T-cell (primary cell): ENCODE measurements at places on chromosomes 7 and 10. TPM values are rescaled to one million over a fixed set of nuclear protein-coding genes. Genes with fewer than 3 reads are reported as not detected.

- DNase-seq: no peak
Measured at GRCh38 chr7:95503271-95504131, 17.8 kb downstream of the ASB4 start.

Gene C10orf53
- total RNA-seq: not detected

DNA sequence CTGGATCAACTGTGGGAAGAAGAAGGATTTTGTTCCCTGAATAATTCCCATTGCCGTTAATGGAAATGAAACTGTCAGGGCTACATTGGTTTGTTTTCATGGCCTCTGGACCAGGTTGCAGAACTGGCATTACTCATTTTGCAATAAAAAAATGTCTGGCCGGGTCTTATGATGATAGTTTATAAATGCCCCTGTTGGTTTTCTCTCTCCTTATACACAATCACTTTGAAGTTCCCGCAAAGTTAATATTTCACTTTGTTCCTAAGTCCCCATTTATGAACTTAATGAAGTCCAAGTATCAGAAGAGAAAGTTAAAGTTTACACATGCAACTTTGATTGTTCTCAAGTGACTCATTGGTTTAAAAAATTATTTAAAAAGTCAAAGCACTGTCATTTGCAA is 150.7 kb upstream of the PRR15 start:
- no peak for DNase-seq

Gene PRRT4
- total RNA-seq: 0.15 TPM

Gene CADPS2
- 0.15 TPM for total RNA-seq

Gene CDK5
- 6.5 TPM for total RNA-seq

- DNase-seq: no peak
Measured at GRCh38 chr10:103467406-103467805, 8.7 kb upstream of the CALHM1 start.

- no peak for DNase-seq
Measured at GRCh38 chr7:76372984-76373833, 14.4 kb upstream of the YWHAG start.

DNA sequence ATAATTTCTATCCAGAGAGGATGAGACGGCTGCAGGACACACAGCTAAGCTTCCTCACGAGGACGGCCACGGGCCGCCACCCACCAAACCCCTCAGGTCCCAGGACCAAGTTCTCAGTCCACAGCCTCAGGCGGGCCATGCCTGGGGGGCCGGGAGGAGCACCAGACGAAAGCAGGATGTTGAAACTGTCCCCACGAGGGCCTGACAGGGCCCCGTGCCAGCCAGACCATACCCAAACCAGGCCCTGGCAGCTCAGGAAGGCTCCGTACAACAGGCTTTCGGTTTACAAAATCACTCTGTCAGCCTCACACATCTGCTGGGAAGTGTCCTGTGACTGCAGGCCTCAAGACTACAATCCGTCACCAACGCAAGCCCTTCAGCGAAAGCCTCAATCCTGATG is 14.5 kb downstream of the TUBGCP2 start:
- no peak for DNase-seq

DNA sequence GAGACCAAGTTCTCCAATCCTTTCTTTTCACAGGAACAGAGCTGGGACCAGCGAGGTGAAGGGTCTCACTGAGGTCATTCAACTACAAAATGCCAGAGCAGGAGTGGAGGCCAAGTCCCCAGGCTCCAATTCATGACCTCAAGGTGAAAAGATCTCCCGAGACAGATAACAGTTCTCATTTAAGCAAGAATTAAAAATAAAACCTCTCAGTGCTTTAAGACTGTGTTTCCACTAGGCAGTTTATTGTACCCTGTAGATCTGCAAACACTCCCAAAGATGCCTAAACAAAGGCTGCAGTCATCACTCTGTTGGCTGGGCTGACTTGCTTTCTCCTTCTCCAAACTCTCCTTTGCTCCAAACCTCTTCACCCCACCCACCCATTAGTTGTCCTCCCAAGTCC is 74.8 kb upstream of the CXCL12 start:
- no peak for DNase-seq

Gene FGFR2
- 0.70 TPM for total RNA-seq

DNA sequence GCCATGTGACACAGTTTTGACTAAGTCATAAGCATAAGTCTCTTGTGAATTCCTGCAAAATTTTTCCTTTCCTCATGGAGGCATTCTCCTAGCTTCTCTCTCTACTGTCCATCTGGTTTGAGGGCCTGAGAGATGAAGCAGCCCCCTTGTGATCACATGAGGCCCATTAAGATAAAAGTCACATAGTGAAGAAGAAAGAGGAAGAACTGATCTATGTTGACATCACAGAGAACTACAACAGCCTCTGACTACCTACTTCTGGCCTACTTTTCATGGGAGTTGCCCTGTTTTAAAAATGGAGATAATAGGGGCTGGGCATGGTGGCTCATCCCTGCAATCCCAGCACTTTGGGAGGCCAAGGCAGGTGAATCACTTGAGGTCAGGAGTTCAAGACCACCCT is 50.4 kb downstream of the TFEC start:
- no peak for DNase-seq

Gene PLAU
- 0.63 TPM for total RNA-seq

DNA sequence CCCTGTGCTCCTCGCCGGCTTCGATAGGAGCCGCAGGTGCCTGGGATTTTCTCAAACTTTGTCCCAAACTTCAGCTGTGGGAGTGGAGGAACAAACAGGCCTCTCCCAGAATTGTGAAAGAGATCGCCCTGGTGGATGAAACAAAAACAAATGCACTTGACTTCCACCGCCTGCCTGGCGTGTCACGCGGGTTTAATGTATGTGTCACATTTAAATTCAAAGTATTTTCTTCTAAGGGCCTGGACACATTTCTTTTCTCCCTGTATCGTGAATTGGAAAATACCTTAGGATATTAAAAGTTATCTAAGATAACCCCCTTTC is 694 bp upstream of the WASL start:
- DNase-seq: no peak

- DNase-seq: no peak
Measured at GRCh38 chr10:95445223-95445836, 115.8 kb downstream of the SORBS1 start.

Gene NODAL
- not detected for total RNA-seq

- no peak for DNase-seq
Measured at GRCh38 chr10:127855591-127855881, 37.2 kb downstream of the CLRN3 start.
